ENCODE measurements at places on chromosomes 6 and 20. TPM values are rescaled to one million over a fixed set of nuclear protein-coding genes. Genes with fewer than 3 reads are reported as not detected.

Gene KDM1B
- total RNA-seq, result 8.0 TPM

Gene PCNA
- 428 TPM for total RNA-seq

Gene FBXO30
- total RNA-seq, result 6.3 TPM

Gene HLA-DRB5
- total RNA-seq, result not detected

Gene PTPRA
- 38.3 TPM for total RNA-seq
